AG08395 (cell line): ENCODE measurements at places on chromosomes 2 and 18.

- DNase-seq: no peak
Measured at GRCh38 chr2:202965810-202966460, 48.7 kb upstream of the NBEAL1 start.

- no peak for DNase-seq
Measured at GRCh38 chr18:41721103-41721790, 233.8 kb upstream of the PIK3C3 start.

DNA sequence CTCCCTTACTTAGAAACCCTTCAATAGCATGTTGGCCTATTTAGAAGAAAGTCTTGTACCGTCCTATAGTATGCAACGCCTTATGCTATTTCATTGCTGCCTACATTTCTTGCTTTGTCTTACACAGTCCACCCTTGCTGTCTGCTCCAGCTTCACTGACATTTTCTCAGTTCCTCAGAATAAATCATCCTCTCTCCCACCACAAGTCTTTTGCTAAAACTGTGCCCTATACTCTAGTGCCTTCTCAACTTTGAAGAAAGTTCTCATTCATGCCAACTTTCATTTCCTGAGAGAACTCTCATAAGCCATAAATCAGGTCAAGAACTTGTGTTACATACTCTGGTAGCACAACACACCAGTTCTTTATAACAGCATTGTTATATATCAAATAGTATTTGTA, 54.3 kb upstream of the COL3A1 start:
- no peak for DNase-seq

- DNase-seq: no peak
Measured at GRCh38 chr2:172225786-172226185, 123.1 kb upstream of the DLX2 start.

- DNase-seq: no peak
Measured at GRCh38 chr2:149122516-149122915, 84.0 kb downstream of the LYPD6B start.

GRCh38 chr2:38033646-38034045, 42.3 kb downstream of the CYP1B1 start:
- no peak for DNase-seq

DNA sequence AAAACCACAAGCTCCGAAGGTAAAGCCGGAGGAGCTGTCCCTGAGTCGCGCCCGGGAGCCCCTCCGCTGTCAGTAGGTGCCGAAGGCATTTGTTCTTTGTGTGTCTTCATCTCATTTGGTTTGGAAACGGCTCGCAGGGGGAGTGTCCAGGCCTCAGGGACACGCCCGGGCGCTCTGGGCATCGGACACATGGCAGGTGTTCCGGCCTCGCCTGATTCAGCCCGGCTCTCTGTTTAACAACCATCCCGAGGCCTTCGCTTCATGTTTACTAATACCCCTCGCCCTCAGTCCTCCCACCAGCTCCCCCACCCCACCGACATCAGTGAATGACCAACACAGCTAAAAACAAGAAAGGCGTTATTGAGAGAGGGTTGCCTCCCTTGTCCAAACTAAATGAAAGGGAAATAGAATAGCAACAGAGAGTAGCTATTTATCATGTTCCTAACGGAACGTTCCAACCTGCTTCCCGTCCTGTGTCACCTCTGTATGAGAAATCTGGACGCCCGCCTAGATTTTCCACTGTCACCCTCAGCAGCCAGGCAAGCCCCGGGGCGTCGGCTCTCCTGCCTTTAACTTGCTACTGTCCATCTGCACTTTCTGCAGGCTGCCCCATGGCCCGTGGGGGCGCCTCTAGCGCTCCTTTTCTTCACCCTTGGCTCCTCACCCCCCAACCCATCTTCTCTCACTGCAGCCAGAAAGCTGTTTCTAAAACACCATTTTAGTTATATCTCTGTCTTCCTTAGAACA, 73.9 kb downstream of the MYCN start:
- DNase-seq: no peak

GRCh38 chr2:234377761-234378391, 119.0 kb downstream of the ARL4C start:
- peak; percentile 84 for DNase-seq

GRCh38 chr2:160783474-160783873, 289.9 kb upstream of the RBMS1 start:
- no peak for DNase-seq

DNA sequence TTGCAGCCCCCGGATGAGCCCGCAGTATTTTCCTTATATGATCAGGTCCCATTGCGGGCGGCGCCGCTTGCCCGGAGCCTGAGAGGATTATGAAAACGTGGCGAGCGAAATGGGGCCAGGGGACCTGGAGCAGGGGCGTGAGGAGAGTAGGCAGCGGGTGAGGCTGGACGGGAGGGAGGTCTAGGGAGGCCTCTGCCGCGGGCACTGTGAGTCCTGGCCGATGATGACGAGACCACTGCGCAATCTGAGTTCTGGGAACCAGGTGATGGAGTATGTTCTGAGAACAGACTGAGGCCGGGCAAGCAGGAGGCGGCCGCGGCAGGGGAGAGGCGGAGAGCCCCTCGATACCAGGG, 790 bp upstream of the ACAA2 start:
- DNase-seq: peak; percentile 9

- no peak for DNase-seq
Measured at GRCh38 chr2:75810611-75811330, 100.1 kb upstream of the GCFC2 start.

DNA sequence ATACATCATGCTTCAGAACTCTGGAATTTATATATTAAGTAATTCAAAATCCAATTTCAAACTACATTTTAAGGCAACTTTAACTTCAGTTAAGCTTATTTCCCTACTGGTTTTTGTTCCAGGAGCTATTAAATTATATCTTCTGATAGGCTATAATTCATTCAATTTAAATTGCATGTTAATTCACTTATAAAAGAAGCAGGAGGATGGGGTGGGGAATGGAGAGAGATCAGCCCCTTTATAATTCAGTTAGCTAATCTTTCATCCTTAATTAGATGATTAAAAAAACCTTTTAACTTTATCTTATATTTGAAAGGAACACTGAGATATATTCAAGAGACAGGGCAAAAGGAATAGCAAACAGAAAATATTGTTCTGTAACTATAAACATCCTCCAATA, 86.8 kb downstream of the AKAIN1 start:
- no peak for DNase-seq

DNA sequence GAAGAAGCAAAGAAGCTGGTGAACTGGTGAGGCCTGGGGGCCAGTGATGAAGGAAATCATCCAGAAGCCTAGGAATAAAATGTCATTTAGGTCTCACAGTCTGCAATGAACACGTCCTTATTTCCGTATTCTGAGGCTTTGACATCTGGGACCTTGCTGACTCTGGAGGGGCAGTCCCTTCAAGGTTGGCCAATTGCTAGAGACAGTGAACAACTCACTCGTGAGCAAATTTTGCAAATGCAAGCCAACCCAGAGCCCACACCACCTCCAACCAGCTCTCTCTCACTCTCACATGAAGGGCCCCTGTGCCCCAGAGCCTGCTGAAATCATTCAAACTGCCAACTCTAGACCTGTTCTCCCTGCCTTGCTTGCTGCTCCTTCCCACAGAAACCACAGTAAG, 279.1 kb upstream of the LYPD1 start:
- no peak for DNase-seq

GRCh38 chr18:23400918-23401317, 52.2 kb upstream of the RIOK3 start:
- DNase-seq: no peak

GRCh38 chr18:3998698-3999333, 456.3 kb downstream of the DLGAP1 start:
- DNase-seq: peak; percentile 36

GRCh38 chr2:129178356-129178755, 801.1 kb upstream of the RAB6C start:
- peak; percentile 21 for DNase-seq

DNA sequence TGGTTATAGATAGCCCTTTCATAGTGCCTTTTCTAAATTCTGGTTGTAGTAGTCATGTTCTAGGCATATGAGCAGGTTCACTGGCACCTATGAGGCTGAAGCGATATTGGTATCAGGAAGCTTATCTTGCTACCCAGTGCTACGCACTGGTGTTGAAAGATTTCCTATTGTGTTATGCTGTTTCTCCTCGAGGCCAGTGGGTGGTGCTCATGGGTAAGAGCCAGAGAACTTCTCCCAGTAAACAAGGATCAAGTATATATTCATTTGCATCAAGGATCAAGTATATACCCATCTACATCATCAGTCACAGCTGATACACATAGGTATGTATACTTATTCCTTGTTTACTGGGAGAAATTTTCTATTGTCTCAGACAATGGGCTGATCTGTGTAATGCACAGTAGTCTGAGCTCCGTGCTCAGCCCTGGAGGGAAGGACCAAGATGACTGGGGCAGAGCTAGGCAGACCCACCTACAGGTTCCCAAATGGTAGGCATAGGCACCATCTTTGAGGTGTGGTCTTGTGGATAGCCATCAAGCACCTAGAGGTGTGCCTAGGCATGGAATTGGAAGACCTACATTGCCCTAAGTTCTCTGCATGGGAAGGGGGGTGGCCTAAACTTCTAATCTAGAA, 101.2 kb upstream of the GALNT13 start:
- no peak for DNase-seq
